Tibial artery (tissue), 4 donors: ENCODE measurements at places on chromosomes 11 and 22.

- DNase-seq, result no peak
These were observed 530.2 kb downstream of the SOX6 start for GRCh38 chr11:15825976-15826650.

- no peak for DNase-seq
These were observed 1.2 kb downstream of the RTL6 start for GRCh38 chr22:44496844-44497217.

DNA sequence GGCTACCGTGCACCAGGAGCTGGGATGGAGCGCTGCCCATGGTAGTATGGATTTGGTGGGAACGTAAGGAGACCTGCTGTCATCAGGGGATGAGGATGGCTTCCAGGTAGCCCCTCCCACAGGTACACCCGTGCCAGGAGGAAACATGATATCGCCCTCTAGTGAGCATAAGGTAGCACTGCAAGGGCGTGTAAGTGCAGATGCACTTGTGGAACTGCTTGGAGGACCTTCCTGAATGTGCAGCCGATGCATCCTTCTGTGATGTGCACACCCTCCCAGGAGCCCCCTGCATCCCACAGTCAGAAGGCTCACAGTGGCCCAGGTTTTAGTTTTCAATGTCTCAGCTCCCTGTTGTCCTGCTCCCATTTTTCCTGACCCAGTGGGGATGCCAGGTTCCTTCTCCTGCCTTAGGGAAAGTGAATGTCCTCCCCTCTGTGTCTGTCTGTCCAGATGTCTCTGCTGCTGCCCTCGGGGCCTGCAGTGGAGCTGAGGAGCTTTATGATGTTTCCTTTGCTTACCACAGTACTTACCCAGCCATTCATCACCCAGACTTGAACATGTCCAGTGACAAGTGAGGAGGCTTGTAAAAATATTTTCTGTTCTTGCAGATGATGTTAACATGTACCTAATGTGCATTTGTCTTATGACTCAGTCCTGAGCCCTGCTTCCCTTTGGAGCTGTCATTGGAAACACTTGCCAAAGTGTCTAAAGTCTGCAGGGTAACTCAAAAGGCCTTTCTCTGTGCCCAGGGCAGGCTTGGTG lies 49.2 kb downstream of the DBX1 start:
- no peak for DNase-seq

GRCh38 chr11:119787074-119787461 lies 58.1 kb upstream of the NECTIN1 start:
- DNase-seq, result no peak

DNA sequence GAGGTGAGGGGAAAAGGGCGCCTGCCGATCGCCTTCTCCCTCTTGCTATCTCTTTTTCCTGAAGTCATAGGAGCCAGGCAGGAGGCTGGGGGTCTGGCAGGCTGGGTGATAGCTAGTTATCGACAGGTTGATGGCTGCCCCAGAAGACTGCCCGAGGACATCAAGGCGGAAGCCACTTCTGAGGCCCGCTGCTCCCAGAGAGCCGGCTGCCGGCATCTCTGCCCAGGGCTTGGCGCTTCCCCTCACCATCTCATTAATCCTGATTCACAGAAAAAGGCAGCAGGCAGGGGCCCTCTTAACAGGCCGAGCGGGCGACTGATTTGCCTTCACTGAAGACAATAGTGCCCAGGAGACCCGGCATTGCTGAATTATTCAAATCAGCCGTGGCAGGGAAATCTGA lies 124.2 kb downstream of the MIAT start:
- DNase-seq, result no peak

GRCh38 chr11:108895579-108896480 lies 231.0 kb downstream of the DDX10 start:
- no peak for DNase-seq

- no peak for DNase-seq
These were observed 39.9 kb downstream of the CLPB start for GRCh38 chr11:72394416-72394815.

DNA sequence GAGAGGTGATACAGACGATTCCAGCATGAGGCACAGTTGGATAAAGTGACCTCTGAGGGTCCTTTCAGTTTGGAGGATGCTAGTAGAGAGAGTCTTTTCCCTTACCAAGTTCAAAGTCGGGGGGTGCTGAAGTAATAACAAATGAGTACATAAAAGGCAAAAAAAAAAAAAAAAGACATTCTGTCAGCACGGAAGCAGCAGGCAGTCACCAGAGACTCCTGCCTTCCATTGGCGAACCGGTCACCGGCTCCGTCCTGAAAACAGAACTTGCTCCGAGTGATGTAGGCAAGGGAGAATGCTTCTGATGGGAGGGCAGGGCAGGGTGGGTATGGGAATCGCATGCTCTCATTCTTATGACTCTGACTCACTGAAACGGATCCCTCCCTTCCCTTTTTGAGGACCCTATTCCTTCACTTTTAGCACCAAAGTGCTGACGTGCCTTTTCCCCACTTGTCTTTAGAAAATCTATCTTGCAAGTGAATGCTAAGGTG lies 65.9 kb downstream of the PRR5L start:
- DNase-seq, result peak; percentile 63

DNA sequence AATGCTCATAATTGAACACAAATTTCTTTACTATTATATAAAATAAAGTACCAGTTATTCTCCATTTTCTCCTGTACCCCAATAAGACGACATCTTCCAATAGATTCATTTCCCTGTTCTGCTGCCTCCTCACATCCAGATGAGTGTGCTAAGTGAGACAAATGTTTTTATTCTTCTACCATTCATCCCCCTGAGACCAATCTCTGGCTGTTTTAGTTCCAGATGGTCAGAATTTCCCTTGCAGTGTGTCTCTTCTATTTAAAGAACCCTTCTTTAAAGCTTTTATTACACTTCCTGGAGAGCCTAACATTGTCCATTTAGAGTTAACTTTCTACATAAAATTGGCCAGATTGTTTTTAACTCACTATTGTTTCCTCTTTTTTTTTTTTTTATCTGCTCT lies 41.2 kb upstream of the GLYATL1 start:
- DNase-seq, result no peak

DNA sequence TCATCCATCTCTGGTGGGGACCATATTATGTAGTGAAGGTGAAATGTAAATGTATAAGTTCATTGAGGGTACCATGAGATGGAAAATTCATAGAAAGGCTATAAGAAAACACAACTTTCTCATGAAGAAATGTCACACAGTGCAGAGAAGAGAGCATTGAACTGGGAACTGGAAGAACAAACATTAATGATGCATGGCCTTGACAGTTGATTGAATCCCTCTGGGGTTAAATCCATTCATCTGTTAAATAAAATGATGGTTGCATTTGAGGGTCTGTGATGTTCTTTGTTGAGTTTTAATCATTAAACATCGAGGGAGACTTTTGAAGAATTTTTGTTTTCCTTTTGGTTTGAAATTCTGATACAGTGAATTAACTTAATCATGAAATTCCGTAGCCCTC lies 1401.4 kb downstream of the FAM181B start:
- DNase-seq, result no peak

DNA sequence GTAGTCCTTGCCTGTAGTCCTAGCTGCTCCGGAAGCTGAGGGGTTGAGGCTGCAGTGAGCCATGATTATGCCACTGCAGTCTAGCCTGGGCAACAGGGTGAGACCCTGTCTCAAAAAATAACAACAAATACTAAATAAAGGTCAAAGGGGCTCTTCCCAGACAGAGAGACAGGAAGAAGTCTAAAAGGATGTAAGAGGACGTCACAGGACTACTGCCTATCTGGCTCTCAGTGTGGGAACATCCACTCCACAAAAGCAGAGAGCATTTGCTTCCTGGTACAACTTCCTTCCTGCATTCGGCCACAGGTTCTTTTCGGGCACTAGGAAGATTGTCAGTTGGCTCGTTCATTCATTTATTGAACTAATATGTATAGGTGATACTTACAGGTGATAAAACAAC lies 110.6 kb downstream of the SGSM3 start:
- DNase-seq, result no peak

GRCh38 chr11:130426223-130426836 lies 2.1 kb downstream of the ADAMTS8 start:
- no peak for DNase-seq

- no peak for DNase-seq
These were observed 82.3 kb upstream of the PHOX2A start for GRCh38 chr11:72326151-72326848.

DNA sequence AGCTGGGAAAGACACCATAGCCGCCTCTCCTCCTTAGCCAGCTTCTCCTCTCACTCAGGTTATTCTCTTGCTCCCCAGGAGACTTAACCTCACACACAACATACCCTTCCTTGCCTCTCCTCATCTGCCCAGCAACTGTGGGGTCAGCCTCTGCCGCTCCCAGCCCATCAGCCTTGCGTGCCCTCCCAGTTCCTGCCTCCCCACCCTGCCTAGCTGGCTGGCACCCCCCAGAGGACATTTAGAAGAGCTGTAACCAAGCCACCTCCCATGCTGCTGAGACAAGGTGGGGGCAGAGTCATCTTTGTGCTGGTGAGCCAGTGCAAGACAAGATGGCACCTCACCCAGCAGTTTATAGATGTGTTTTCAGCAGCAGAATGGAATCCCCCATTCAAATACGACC lies 38.2 kb downstream of the TOM1 start:
- DNase-seq, result no peak

DNA sequence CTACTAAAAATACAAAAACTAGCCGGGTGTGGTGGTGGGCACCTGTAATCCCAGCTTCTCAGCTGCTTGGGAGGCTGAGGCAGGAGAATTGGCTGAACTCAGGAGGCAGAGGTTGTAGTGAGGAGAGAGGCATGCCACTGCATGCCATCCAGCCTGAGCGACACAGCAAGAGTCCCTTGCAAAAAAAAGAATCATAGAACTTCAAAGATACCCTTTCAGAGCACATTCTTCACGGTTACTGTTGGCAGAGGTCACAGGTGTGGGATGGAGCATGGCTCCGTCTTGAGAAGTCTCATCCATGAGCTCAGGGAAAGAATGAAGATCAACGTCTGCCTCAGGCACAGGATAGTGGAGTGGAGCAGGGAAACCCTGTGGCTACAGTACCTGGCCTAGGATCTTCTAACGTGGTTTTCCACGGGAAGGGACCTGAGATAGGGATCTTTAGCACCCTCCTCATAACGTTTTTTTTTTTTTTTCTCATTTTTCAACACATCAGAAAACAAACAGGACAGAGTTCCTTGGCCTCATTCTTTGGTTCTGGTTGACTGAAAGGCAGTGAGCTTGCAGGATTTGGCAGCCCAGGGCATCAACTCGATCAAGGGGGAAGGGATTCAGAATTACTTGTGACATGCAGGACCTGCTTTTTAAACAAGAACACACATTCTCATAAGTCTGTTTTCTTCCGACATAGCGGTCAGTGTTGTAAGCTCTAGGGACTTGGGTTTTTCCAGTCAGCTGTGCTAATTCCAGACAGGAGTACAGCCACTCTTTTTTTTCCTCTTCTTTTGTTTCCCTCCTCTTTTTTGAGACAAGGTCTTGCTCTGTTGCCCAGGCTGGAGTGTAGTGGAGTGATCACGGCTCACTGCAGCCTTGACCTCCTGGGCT lies 22.8 kb downstream of the F2 start:
- no peak for DNase-seq

GRCh38 chr22:31337178-31337577 lies 9.0 kb downstream of the PATZ1 start:
- DNase-seq, result no peak

GRCh38 chr22:26845021-26845743 lies 187.8 kb downstream of the MIAT start:
- DNase-seq, result no peak

DNA sequence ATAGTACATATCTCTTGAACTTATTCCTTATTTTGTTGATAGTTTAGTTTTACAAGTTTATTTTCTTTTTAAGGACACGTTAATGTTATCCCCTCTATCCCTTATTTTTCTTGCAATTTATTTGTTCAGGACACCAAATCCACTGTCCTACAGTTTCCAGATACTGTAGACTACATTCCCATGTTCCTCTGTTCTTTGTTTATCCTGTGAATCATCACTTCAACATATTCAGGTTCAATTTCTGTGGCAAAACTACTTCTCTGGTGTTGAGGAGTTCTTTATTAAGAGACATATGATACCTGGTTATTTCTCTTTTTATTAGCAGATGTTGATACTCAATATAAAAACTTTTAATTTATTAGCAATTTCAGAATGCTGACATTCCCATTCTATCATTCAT lies 72.8 kb upstream of the CLNS1A start:
- DNase-seq, result no peak

DNA sequence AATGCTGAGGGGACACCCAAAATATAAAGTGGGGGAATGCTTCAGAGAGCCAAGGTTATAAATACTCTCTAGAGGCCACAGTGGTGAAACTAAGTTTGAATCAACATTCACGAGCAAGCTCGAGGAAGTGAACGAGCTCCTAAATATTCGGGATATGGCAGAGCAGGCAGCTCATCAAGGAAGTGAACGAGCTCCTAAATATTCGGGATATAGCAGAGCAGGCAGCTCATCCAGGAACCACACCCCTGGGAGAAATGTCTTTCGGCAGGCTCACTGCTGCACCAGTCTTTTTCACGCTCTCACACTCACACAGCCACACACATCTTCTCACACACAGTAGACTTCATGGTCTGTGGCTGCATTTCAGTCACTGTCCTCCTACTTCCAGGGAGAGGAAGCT lies 787.5 kb downstream of the OPCML start:
- no peak for DNase-seq

- DNase-seq, result no peak
These were observed 33.5 kb upstream of the GNAZ start for GRCh38 chr22:23036684-23037428.
